ENCODE measurements at places on chromosomes 2 and 18.

- no peak for DNase-seq
Observed at GRCh38 chr2:114068438-114068837, 178.5 kb downstream of the ACTR3 start.

GRCh38 chr2:750628-751027 lies 73.4 kb upstream of the TMEM18 start:
- no peak for DNase-seq

- no peak for DNase-seq
Observed at GRCh38 chr2:218607436-218608115, at the start of gene PLCD4. TSS of gene PLCD4 (plus strand) at chr2:218607899. CDS start at chr2:218615740, 7,841 bp downstream.

- no peak for DNase-seq
Observed at GRCh38 chr2:241216211-241216761, 27.8 kb downstream of the ANO7 start.

DNA sequence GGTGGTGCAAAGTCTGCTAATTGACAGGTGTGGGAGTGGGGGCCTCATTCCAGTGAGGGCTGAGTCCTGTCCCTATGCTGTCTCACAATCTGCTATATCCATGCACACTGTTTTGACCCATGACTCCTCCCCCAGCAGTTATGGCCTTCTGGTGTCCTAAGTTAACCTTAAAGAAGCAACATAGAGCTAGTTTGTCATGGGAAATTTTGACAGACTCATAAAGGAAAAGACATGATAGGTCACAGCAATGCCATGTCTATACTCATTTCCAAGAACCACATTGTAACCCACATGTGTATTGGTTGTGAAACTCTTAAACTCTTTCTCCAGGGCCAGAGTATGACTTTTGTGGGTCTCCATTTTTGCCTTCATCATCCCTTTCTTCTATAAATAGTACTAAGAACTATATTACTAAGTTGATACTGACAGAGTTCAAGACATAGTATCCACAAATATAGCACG lies 78.2 kb upstream of the SLC1A4 start:
- DNase-seq, result no peak

DNA sequence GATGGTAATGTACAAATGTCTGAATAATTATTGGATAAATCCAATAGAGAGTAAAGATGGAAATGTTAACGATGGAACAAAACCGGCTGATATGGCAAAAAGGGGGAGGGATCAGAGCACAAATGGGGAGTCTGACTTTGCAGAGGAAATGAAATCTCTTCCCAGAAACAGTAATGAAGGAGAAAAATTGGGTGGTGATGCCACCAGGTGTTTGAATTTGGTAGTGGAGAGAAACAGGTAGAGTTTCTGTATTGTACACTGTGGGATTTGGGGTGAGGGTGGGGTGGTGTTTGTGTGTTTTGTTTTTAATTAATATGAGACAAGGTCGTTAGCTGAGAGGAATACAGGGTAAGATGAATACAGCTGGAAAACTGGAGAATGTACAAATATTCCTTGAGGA lies 20.4 kb upstream of the XDH start:
- no peak for DNase-seq

DNA sequence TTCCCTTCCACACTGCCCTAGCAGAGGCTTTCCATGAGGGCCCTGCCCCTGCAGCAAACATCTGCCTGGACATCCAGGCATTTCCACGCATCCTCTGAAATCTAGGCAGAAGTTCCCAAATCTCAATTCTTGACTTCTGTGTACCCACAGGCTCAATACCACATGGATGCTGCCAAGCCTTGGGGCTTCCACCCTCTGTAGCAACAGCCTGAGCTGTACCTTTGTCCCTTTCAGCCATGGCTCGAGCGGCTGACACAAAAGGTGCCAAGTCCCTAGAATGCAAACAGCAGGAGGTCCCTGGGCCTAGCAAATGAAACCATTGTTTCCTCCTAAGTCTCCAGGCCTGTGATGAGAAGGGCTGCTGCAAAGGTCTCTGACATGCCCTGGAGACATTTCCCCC lies 744.5 kb upstream of the LINC00305 start:
- DNase-seq, result no peak

DNA sequence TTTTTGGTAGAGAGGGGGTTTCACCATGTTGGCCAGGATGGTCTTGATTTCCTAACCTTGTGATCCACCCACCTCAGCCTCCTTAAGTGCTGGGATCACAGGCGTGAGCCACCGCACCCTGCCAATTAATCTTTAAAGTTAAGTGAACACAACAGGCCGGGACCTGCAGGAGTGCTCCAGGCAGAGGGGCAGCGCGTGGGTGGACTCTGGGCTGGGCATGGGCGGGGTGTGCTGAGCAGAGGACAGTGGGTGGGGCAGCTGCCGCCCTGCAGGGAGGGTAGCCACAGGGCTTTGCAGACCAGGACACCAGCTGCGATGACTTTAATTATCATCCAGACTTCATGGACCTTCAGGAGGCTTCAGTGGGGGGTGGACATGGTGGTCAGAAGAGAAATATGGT lies 8.8 kb upstream of the GPR148 start:
- no peak for DNase-seq

- no peak for DNase-seq
Observed at GRCh38 chr18:45571714-45572113, 43.6 kb upstream of the SLC14A2 start.

GRCh38 chr2:190053426-190053825 lies 9.1 kb downstream of the MSTN start:
- no peak for DNase-seq

DNA sequence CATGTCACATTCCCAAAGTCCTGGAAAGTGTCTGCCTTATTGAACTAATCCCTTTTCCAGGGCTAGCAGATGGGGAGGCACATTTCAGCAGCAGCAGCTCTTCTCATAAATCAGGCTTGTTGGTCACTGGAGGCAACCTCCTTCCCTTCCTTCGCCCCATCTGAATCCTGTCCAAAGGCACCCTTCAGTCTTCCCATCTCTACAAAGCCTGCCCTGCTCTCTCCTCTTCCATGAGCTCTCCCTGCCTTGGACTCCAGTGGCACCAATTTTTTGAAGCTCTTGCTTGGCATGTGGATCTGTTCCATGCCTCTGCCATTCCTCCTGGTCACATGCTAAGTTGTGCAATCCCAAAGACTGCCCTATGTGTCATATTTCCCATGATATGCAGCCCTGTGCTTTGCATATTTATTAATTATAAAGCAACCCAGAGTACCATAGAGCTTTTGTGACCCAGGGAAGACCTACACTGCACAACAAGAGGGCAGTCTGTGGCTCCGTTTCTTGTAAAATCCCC lies 70.3 kb downstream of the ANTXR1 start:
- no peak for DNase-seq

DNA sequence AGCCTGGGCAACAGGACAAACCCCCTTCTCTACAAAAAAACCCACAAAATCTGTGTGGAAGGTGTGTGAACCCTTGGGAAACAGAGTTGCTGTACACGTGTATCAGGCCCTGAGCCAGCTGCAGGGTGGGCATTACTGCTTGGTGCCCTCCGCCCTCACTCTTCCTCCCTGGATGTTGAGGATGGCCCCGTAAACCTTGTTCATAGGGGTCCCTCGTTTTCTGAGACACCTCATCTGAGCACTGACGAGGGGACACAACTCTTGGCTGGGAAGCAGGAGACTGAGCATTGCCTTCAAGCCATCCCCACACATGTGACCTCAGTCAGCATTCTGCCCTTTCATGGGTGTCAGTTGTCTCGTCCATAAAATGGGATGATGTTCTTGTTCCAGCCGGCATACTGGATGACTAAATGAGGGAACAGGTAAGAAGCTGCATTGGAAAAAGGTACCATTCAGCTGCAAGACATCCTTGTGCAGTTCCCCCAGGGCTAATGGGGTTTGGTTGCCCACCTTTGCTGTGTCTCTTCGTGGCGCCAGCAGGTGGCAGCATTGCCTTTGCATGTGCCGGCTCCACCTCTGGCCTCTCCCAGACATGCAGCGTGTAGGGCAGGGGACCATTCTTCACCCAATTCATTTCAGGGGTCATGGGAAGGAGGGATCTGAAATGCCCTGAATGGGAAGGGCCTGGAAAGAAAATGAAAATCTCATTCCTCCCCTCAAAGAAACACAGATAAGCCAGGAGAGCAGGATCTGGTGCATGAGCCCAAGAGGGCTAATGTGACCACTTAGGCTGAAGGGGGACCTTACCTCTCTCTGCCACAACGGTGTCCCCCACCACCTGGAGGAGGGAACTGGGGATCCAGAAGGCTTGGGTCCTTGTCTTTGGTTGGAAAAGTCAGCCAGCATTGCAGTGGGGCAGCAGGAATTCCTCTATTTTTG lies 36.4 kb upstream of the HAAO start:
- peak; percentile 28 for DNase-seq

DNA sequence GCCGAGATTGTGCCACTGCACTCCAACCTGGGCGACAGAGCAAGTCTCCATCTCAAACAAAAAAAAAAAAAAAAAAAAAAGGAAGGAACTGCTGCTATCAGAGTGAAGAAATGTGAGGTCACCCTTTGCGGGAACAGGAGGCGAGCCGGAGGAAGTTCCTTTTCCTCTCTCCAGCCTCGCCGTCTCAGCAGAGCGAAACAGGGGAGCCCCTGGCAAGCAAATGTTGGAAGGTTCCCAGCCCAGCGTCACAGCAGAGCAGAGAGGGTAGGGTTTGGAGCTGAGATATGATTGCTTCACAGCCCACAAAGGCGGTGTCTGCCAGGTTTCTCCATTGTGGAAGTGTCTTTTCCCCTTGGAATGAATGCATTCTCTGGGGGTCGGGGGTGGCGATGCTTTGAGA lies 28.5 kb downstream of the SLC20A1 start:
- DNase-seq, result no peak

DNA sequence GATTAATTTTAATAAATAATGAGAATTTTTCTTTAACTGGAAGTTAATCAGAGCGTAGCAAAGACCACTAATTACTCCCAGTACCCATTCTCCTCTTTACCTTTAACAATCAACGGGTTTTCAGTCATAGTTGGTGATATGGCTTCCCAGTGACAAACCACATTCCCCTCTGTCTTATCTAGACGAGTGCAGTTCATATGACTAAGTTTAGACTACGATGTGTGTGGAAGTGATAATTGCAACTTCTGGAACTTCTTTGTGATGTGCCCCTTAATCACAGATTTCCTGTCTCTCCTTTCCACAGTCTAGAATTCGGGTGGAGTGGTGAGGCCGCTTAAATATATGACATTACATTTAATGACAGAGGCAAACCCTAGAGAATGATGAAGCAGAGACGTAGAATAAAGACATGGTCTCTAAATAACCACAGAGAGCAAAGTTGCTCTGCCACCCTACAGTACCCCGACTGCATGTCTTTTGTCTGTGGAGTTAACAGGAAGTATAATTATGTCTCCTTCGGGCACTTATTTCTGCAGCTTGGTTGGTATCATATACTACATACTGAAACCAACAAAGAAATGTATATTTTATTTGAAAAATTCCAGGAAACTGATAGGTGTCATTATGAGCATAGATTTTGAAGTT lies 693.3 kb upstream of the CDH7 start:
- no peak for DNase-seq

- no peak for DNase-seq
Observed at GRCh38 chr2:105969552-105969951, 224.5 kb downstream of the UXS1 start.

- DNase-seq, result no peak
Observed at GRCh38 chr2:60221098-60221497, 332.4 kb downstream of the BCL11A start.

DNA sequence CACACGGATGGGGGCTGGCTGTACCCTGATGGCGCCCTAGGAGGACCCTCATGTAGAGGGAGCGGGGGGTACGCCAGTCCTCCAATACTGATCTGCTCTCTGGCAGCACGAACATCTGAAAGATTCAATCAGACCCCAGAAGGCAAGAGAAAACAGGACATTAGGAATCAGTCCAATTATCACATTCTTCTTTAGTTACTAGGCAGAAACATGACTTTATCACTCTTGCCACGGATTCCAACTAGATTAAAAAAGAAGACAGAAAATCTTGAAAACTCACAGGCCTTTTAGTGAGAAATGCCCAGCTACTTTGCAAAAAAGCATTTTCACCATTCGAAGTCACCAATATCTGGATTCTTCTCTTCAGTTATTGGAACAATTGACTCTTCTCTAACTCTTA lies 68.4 kb downstream of the ID2 start:
- no peak for DNase-seq

- no peak for DNase-seq
Observed at GRCh38 chr18:54777989-54778388, 50.3 kb upstream of the RAB27B start.

DNA sequence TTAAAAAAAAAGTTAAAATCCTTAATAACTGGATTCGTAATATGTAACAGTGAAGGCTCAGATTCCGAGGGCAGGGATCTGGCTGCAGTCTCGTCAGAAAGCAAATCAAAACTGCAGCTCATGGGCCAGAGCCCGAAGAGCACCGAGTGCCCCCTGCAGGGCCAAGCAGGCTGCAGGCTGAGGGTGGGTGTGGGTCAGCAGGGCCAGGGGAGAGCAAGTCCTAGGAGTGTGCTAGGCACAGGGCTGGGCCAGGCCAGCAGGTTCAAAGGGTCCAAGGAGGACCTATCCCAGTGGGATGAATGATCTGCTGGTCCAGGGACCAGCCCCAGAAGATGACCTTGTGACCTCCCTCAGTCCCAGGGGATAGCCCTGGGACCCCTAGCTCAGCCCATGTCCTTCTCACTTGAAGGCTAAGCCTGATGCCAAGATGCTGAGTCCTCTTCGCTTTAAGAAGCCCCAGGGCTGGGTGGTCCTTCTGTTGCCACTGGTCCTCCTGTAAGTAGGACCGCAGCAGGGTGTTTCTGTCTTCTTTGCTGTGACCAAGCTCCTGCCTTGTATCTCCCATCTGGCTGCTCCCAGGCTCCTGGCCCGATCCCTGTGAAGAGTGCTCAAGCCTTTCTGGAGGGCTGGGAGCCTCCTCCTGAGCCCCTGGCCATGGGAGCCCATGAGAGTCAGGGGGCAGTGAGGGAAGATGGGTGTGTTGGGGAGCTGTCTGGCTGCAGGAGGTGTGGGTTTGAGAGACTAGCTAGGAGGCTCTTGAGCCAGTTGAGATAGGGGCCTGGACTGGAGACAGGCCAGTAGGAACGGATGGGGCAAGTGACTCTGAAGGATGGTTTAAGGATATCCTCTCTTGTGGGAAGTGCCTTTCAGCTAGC lies 150.7 kb downstream of the DYSF start:
- DNase-seq, result no peak

GRCh38 chr2:63446658-63447057 lies 141.6 kb downstream of the WDPCP start:
- no peak for DNase-seq

- no peak for DNase-seq
Observed at GRCh38 chr2:206971805-206972204, 32.5 kb downstream of the CPO start.

DNA sequence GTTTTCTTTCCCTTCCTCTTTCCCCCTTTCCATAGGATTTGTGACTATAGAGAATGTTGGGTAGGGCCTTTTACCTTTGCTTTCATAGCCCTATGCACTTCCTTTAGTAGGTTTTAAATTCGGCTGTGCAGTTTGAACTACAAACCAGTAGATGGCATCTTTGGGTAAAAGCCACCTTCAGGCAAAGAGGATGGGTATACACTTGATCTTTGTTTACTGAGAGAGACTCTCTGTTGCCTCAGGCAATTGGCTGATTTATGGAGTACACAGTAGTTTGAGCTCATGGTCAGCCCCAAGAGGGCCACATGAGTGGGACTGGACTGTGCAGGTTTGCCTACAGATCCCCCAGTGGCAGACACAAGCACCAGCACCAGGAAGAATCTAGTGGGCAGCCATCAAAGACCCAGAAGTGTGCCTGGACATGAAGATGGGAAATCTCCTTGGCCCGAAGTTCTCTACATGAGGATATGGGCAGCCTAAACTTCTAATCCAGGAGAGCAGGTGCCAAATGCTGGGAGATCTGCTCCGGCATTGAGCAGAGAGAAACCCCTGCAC lies 1304.3 kb upstream of the DDX18 start:
- no peak for DNase-seq

GRCh38 chr2:237299906-237300305 lies 114.1 kb downstream of the COL6A3 start:
- no peak for DNase-seq

GRCh38 chr18:29056800-29057199 lies 879.9 kb upstream of the CDH2 start:
- DNase-seq, result no peak
